ENCODE measurements at places on chromosomes 2 and 18.

DNA sequence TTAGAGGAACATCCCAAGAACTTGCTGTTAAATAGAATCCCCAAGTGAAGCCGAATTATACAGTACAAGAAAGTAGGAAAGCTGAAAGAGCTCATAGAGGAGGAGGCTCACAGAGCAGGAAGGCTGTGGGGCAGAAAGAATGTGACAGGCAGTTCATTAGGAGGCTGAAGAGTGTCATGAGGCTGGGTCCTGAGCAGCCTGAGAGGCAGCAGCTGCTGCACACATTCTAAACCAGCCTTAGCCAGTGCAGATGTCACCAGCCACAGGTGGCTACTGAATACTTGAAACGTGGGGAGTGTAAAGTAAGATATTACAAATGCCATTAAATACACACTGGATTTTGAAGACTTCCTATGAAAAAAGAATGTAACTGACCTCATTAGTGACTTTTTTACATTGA lies 490.2 kb upstream of the KLHL29 start:
- DNase-seq = no peak

DNA sequence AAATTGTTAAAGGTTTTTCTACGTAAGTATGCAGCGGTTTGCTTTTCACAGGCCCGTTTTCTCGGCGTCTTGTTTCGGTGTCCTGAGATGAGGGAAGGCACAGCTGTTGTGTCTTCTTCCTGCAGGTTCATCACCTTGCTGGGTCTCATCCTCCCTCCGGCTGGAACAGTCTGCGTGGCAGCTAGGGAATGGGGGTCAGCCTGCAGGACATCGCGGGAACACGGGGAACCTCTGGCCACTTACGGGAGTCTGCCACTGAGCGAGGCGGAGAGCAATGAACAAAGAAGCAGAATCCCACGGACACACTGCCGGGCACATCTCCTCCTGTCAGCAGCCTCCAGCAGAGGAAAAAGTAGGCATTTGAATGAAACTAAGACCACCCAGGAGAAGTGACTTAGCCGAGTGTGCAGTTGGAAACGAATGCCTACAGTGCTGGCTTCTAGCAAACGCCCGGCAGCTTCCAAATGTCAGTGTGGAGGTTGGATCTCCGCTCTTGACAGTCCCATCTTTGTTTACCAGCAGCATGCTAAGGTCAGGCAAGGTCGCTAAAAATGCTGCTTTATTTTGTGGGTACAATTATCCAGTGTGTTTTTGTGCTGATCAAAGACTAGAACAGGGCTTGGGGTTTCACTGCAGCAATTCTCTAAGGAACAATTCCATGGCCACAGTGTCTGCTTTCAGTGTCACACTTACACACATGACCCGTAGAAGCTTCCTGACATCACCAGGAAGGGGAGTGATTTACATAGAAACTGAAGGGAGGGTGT lies 109.8 kb upstream of the SEC11C start:
- no peak for DNase-seq

DNA sequence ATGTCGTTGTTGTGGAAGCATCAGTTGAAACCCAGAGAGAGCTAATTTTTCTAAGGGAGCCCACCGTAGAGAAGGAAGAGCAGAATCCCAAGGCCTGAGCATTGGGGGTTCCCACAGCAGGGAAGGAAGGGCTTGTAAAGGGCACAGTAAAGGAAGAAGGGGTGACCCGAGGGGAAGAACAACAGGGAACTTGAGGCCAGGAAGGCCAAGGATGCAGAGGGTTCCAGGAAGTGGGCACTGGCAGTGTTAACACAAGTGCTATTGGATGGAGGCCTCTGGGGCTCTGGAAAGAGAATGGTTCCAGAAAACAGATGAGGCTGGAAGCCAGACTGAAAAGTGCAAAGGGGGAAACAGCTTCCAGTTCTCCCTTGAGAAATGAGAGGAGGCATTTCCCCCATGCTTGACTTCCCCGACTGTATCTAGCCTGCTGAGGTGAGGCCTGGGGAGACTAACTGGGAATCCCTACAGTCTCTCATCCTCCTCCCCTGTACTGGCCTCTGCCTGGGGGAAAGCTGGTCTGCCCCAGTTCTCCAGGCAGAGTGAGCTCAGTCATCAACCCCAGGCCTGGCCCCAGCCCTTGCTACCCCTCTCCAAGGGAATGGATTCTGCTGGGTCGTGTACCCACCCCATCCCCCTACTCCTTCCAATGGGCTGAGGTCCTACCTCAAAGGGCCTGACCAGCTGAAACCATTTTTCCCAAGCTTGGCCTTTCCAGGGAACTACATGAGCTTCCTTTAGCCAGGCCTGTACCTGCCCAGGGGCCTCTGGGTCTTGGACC lies 43.2 kb upstream of the MRPL33 start:
- no peak for DNase-seq

- no peak for DNase-seq
Measured at GRCh38 chr18:51588616-51589015, 391.1 kb upstream of the MEX3C start.

DNA sequence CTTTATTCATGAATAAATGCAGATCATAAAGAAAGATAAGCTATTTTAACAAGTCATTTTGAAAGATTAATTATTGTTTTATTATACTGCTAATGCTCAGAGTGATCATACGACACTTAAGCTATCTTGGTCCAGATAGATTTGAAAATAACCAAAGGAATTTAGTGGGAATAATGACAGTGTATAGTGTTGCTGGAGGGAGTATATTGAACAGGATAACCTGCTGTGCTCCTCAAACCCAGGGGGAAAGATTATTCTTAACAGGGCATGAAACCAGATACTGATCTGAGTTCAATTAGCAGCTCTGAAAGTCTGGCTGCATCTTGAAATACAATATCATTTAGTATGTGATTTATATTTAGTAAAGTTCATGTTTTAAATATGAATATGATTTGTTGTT lies 216.3 kb upstream of the ITGA4 start:
- DNase-seq = no peak

- DNase-seq = no peak
Measured at GRCh38 chr18:13235421-13235831, 16.9 kb downstream of the LDLRAD4 start.

DNA sequence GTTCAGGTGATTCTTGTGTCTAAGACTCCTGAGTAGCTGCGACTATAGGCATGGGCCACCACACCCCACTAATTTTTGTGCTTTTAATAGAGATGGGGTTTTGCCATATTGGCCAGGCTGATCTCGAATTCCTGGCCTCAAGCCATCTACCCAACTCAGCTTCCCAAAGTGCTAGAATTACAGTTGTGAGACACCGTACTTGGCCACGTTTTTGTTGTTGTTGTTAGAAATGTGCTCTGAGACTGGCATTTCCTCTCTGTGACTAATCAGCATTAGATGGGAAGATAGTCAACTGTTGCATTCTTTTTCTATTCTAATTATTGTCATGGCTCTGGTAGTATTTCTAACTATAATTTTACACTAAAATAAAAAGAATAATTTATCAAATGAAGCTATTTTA lies 191.7 kb downstream of the CAMKMT start:
- no peak for DNase-seq

DNA sequence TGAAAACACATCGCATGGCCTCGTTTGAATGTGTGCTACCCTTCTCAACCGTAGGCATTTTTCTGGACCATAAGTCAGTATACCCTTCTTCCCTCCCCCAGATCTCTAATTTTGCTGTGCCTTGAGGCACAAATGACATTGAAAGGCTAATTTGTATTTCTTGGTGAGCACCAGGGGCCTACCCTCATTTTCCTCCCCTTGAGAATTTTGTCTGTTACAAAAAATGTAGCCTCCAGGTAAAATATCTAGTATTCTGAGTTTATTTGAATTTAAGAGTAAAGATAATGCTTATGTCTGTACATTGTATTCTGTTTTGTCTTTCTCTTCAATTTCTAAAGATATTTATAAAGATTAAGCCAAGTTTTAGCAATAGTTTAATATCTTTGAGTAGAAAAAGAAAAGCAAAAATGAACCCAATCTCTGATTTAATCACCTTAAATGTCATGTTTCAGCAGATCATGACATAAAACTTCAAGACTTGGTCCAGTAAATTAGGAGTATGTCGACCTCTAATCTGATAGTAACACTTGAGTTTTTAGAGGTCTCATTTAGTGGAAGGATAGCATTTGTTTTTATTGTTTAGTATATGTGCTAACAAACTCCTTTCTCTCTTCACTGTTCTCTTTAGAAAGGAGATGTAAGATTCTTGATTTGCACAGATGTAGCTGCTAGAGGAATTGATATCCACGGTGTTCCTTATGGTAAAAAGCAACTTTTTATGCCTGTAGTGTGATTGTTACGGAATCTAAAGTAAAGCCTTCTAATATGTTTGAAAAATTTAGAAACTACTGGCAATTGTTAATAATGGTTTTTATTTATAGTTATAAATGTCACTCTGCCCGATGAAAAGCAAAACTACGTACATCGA lies 36.4 kb downstream of the DDX1 start:
- DNase-seq = no peak

DNA sequence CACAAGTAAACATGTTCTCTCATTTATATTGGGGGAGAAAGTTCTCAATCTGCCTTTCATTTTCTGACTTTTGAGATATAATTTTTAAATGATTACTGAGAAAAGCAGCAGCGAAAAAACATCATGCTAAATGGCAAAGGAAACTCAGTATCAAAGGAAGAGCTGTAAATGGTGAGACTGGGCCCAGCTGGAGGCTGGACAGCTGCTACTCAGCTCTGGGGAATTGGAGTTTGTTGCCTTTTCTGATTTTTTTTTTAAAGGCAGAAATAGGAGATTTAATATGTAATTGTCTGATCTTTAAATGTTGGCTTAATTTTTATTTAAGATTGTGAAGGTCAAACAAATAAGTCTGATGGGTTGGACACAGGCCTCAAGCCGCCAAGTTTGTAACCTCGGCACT lies 137.1 kb upstream of the TACR1 start:
- DNase-seq = no peak

GRCh38 chr2:11553661-11554398 lies 20.0 kb downstream of the GREB1 start:
- no peak for DNase-seq

DNA sequence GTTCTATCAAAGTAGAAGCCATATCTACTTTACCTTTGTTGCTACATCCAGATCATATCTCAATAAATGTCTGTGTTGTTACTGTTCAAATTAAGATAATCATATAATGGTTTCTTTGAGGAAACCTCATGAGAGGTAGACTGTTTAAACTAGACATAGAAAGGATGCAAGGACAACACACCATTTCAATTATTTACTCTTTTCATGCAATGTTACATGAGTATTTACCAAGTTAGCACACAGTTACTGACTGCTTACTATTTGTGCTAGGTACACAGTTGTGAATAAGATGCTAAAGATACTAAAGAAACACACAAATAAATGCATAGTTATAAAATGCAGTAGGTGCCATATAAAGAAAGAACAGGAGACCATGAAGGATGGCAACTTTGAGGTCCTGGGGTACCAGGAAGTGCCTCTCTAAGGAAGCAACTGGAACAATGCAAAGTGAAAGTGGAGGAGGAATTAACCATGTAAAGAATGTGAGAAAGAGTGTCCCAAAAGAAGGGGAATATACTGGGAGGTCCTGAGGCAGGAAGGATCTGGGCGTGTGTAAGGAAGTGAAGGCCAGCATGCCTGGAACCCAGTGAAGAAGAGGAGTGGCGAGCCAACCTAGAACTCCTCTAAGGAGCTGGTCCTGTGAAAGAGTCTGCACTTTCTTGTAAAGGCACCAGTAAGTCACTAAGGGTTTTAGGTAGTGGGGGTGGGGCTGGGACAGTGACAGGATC lies 39.4 kb downstream of the RBMS1 start:
- DNase-seq = no peak

- DNase-seq = no peak
Measured at GRCh38 chr2:225041851-225042799, at the start of gene DOCK10. DOCK10 (minus strand) TSS chr2:225042468; CDS start chr2:225042374, 94 bp downstream.

GRCh38 chr2:188523919-188524318 lies 232.2 kb downstream of the GULP1 start:
- no peak for DNase-seq

GRCh38 chr18:22279741-22280452 lies 110.5 kb downstream of the GATA6 start:
- DNase-seq = no peak

DNA sequence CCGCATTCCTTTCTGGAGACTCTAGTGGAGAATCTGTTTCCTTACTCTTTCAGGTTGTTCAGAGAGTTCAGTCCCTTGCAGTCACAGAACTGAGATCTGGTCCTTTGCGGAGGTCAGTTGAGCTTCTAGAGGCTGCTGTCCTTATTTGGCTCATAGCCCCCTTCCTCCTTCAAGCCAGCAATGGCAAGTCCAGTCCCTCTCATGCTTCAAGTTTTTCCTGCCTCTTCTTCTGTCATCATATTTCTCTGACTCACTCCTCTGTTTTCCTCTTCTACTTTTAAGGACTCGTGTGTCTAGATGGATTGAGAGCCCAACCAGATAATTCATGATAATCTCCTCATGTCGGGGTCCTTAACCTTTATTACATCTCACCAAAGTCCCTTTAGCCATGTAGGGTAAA lies 173.5 kb upstream of the FOSL2 start:
- DNase-seq = no peak

DNA sequence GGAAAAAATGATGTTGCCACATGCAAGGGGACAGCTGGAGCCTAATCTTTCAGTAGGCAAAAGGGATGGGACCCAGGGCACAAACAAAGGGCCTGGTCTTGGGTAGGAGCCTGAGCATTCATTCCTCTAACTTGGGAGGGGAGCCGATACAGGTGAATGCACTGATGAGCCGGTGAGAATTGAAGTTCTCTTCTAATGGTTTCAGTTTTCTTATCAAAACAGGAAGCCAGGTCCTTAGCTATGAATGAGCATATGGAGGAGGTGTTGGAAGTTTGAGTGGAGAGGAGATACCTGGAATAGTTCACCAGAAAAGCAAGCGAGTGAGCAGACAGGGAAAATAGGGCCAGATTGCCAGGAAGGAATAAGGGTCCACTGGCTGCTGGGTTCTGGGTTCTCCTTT lies 10.1 kb downstream of the DPP4 start:
- no peak for DNase-seq

DNA sequence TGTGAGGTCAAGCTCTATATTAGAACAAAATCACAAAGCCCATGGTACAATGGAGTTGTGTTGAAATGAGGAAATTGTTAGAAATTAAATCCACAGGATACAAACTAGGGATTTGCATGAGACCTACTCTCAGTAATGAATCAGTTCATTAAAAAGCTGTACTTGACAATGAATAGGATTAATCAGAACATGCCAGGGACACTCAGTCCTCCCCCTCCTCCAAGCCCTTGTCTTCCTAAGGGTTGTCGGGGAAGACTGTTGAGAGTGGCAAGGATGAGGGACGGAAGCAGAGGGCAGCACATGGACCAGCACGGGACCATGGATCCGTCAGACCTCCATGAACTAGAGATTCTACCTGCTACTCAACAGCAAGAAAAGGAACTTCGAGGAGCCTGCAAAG lies 39.8 kb downstream of the SPRED2 start:
- DNase-seq = no peak

GRCh38 chr2:150389447-150389846 lies 98.0 kb downstream of the RND3 start:
- DNase-seq = no peak

DNA sequence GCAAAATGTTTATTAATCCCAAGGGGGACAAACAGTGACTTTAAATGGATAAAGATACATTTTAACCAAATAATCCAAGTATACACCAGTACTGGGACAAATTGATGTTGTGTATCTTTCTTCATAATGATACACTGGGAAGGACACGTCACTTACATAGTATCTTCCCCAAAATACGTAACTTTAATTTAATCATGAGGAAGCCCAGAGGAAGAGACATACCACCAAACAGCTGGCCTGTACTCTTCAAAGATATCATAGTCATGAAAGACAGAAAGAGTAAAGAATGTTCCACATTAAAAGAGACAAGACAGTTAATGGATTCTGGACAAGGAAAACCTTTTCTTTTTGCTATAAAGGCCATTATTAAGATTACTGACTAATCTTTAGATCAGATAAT lies 37.1 kb downstream of the AGFG1 start:
- DNase-seq = no peak

- DNase-seq = no peak
Measured at GRCh38 chr2:176496761-176497160, 227.5 kb downstream of the MTX2 start.
